ENCODE measurements at places on chromosomes 1 and 21.

- no peak for DNase-seq
Measured at GRCh38 chr1:24540051-24540905, 15.6 kb upstream of the NCMAP start.

- DNase-seq: no peak
Measured at GRCh38 chr1:63981408-63981773, 207.6 kb downstream of the ROR1 start.

- no peak for DNase-seq
Measured at GRCh38 chr1:189567890-189568289, 909.8 kb downstream of the BRINP3 start.

DNA sequence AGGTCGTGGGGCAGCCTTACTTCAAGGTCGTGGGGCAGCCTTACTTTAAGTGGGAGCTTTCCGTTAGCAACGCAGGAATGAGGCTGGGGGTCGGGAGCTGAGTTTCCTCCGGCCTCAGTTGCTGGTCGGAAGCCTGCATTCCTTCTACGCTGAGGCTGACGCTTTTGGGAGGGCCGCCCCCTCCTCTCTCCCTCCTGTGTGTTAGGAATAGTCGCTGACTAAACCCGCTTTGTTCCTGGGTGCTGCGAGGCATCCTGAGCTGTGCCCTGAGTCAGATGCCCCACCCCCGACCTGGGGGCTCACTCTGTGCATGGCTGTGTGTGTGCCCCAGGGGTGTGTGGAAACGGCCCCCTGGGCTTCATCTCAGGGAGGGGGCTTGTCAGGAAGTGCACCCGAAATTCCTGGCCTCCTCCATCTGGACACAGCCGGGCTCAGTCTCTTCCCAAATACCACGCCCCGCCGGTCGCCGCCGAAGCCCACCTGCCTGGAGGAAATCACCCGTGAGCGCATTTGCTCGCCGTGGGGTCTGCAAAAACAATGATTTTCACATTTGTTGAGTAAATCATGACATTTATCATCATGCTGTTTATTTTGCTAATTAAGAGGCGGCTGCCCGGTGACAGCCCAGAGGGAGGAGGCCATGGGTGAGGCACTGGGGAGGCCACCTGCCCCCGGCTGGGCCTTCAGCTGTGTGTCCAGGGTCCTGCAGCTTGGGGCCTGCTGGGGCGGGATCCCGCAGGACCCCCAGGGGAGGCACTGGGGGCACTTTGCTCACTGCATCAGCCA lies 121.4 kb downstream of the PRDM16 start:
- no peak for DNase-seq

GRCh38 chr1:7967196-7967595 lies 5.7 kb downstream of the PARK7 start:
- no peak for DNase-seq

- DNase-seq: no peak
Measured at GRCh38 chr1:14603645-14604044, 5.2 kb downstream of the KAZN start.

GRCh38 chr1:64845831-64846425 lies 101.1 kb downstream of the RAVER2 start:
- DNase-seq: no peak

GRCh38 chr1:30756545-30757351 lies 826 bp downstream of the LAPTM5 start:
- no peak for DNase-seq

DNA sequence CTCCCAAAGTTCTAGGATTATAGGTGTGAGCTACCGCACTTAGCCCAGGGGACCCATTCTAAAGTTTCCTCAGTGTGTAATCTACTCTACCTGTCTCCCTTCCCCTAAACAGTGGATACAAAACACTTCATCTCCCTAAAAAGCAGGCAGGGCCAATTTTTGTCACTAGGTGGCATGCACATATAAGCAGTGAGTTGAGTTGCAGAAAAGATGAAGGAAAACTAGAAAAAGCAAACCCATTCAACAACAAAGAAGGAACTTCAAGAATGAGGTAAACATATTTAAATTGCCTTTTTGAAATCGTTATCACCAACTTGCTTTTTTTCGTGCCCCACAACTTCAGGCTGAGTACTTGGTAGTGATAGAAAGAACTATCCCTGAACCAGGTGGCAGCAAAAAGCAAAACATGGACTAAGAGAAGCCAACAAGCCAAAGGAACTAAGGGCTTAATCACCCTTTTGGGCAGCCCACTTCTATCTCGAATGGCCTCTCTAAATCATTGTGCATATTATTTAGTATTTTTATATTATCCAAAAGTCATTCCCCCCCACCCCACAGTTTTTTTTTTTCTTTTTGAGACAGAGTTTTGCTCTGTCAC lies 19.7 kb upstream of the ALDH9A1 start:
- no peak for DNase-seq

- no peak for DNase-seq
Measured at GRCh38 chr1:228371741-228372182, 34.9 kb downstream of the TRIM11 start.
